Body of pancreas (tissue), 4 donors: ENCODE measurements at places on chromosomes 4 and X. TPM values are rescaled to one million over a fixed set of nuclear protein-coding genes. Genes with fewer than 3 reads are reported as not detected.

TXK gene
- 0.66 TPM for total RNA-seq

DNA sequence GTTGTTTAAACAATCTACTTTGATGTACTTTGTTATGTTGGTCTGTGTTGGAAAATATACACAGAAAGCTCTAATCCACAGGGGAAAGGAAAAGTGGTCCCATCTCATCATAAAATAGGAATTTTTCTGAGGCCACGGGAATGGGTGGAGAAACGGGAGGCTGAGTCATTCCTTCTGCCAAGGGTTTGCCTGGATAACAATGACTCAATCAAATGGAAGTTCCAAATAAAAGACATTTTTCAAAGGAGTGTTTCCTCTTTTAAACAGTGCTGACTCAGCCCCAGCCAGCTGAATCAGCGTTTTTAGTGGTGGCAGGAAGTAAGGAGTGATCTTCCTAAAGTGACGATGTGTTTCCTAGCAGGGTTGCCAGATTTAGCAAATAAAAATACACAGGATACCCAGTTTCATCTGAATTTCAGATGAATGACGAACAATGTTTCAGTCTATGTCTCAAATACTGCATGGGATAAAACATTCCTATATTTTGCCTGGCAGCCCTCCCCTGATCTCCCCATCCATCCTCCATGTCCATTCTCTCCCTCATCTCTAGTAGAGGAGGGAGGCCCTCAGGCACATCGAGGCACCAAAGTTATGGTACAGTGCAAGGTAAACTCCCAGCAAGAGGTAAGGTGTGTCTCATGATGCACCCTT is 345.4 kb upstream of the GATB start:
- no peak overlapping the region for H3K27ac ChIP-seq
- H3K4me1 ChIP-seq: no peaks in the 10 kb centered on the region
- no peak overlapping the region for H3K4me3 ChIP-seq
- DNase-seq: peak; percentile 38
- H3K27me3 ChIP-seq: no peaks in the 10 kb centered on the region

GRCh38 chrX:133611676-133612075 is 196.4 kb upstream of the GPC4 start:
- H3K4me3 ChIP-seq: no peak overlapping the region
- DNase-seq: no peak
- peaks cover 29% of the 10 kb centered on the region for H3K4me1 ChIP-seq
- no peaks in the 10 kb centered on the region for H3K27me3 ChIP-seq
- H3K27ac ChIP-seq: no peak overlapping the region

DNA sequence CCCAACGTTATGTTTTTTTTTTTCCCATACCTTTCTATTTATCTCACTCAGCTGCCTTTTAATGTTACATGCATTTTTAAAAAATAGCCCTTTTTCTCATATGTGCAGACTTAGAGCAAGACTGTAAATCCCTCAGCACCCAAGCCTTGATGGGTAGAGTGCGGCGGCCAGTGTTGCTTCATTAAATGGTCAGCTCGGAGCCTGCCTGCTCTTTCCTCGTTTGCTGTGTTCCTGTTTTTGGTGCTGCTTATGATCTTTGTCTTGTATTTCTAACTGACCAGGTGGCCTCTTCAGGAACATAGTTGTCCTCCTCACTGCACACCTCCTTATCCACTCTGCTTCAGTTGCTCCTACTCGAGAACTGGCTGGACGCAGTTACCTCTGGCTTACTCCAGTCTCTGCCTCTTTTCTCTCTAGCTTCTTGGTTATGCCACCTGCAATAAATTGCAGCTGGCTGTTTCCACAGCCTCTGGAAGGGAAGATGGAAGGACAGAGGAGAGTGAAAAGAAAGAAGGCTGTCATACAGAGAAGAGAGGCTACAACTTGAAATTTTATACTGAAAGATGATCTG is 10.7 kb downstream of the RBPJ start:
- no peak overlapping the region for H3K4me3 ChIP-seq
- H3K4me1 ChIP-seq: peaks cover 29% of the 10 kb centered on the region
- H3K36me3 ChIP-seq: no peaks in the 10 kb centered on the region
